Liver (tissue), 10 donors: ENCODE measurements at places on chromosomes 2 and 18. TPM values are rescaled to one million over a fixed set of nuclear protein-coding genes. Genes with fewer than 3 reads are reported as not detected.

FIGN gene
- polyA plus RNA-seq, result 1.1 TPM

GRCh38 chr2:168601741-168602140 is 145.7 kb downstream of the CERS6 start:
- H3K4me1 ChIP-seq, result no peaks in the 10 kb centered on the region
- H3K27me3 ChIP-seq, result no peaks in the 10 kb centered on the region
- H3K4me3 ChIP-seq, result no peak overlapping the region
- H3K36me3 ChIP-seq, result no peaks in the 10 kb centered on the region
- no peak overlapping the region for H3K27ac ChIP-seq

DNA sequence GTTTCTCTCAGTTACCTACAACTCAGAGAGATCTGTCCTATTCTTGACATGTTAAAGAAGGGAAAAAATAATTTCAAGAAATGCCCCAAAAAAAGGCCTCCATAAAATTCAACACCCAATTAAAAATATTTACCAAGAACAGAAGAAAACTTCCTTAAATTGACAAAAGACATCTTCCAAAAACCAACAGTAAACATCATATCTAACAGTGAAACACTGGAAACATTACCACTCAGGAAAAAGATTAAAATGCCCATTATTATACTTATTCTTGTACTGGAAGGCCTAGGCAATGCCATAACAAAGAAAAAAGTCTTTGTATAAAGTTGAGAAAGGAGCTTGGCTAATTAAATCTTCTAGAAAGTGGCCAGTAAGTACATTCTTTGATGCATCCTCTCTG is 7.2 kb downstream of the DTNB start:
- H3K27ac ChIP-seq, result no peak overlapping the region
- no peaks in the 10 kb centered on the region for H3K4me1 ChIP-seq
- H3K27me3 ChIP-seq, result no peaks in the 10 kb centered on the region
- DNase-seq, result no peak
- H3K36me3 ChIP-seq, result no peaks in the 10 kb centered on the region

FEV gene
- polyA plus RNA-seq, result not detected
